ENCODE measurements at places on chromosomes 5 and 9. TPM values are rescaled to one million over a fixed set of nuclear protein-coding genes. Genes with fewer than 3 reads are reported as not detected.

GRCh38 chr9:115158661-115159481 is 40.9 kb upstream of the TNC start:
- DNase-seq, result no peak

DNA sequence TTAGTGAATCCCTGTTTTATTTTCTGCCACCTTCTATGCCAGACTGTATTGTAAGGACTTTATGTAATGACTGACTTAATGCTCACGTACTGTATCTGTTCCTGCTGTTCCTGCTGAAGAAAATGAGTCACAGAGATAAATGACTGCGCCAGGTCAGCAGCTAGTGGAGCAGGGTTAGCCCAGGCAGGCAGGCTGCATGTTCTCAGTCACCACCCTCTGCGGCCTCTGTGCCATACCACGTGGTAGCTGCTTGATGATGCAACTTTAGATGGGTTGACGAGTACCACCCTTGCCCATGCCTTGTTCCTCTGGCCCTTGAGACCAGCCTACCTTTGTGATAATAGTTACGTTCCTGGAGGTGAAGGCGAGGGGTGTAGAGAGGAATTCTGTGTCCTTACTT is 161.9 kb downstream of the TRIO start:
- DNase-seq, result no peak

The KIF27 gene
- 3.0 TPM for total RNA-seq

DNA sequence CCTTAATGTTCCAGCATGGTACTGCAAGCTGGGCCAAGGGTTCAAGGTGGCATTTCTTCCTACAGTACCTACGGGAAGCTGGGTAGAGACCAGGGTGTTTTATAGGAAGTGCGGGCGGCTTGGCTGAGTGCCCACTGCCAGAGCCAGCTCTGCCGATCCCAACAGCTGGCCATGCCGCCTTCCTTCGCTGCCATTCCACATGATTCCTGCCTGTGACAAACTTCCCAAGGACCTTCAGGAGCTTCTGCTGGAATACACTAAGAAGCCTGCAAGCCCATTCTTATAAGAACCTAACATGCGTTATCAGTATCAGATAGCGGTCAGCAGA is 22.0 kb downstream of the MYO10 start:
- DNase-seq, result peak; percentile 74
